Ovary (tissue), 10 donors: ENCODE measurements at places on chromosomes 1 and 21.

DNA sequence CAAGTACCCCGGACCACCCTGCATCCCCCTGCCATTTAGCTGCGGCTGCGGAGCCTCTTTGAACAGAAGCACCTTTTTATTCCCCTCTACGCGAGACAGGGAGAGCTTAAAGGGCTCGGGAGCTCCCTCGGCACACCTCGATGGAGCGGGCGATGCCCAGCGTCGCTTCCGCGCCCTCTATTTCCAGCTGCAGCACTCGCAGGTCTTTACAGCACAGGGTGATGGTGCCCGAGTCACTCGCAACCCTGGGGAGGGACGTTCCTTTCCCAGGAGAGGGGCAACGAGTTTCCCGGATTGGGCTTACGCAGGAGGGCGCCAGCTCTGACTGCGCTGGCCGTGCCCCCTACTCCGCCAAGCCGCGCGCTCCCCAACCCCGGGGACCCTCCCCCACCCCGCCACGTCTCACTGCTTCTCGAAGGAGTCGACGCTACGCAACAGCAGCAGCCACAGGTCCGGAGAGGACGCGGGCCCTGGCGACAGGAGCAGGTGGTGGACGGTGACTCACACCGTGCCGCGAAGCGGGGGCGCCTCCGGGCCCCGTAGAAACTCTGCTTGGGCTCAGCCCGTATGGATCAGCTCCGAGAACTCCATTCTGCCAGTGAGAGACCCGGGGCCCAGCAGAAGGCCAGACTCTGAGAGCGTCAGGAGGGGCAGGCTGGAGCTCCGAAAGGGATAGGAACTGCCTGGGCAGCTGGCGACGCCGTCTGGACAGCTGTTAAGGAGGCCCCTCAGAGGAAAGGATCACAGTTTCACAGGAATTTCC lies 5.8 kb upstream of the FAM167B start:
- DNase-seq = peak; percentile 71

DNA sequence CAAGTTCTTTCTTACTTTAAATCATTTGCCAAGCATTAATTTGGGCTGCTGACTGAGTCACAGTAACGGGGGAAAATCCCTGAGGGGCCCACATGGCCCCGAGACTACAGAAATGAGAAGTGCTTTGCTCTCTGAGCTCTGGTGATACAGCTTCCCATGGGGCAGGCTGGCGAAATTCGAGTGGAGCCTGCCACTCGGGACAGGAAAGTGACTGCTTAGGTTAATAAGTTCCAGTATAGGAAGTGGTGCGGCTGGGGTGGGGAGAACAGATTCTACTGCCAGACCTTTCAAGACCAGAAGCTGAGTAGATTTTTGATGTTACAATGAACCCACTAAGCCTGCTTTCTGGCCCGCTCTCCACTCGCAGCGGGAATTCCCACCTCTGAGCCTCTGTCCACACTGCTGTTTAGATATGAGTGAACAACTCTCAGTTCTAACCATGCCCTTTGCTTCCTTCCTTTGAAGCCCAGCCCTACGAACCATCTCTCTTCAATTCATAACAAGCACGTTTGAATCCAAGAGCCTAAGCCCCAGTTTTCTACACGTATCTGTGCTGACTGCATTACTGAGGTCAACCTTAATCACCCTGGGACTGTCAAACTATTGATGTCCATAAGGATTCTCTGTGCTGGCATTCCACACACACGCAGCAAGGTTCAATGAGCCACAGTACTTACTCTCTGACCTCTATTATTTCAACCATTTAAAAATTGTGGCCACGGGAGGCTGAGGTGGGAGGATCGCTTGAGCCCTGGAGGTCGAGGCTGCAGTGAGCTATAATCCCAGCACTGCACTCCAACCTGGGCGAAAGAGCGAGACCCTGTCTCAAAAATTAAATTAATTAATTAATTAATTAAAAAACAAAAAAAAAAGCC lies 9.6 kb downstream of the ZBTB17 start:
- no peak for DNase-seq

GRCh38 chr1:78005755-78006154 lies 1.0 kb downstream of the DNAJB4 start:
- peak; percentile 48 for DNase-seq

DNA sequence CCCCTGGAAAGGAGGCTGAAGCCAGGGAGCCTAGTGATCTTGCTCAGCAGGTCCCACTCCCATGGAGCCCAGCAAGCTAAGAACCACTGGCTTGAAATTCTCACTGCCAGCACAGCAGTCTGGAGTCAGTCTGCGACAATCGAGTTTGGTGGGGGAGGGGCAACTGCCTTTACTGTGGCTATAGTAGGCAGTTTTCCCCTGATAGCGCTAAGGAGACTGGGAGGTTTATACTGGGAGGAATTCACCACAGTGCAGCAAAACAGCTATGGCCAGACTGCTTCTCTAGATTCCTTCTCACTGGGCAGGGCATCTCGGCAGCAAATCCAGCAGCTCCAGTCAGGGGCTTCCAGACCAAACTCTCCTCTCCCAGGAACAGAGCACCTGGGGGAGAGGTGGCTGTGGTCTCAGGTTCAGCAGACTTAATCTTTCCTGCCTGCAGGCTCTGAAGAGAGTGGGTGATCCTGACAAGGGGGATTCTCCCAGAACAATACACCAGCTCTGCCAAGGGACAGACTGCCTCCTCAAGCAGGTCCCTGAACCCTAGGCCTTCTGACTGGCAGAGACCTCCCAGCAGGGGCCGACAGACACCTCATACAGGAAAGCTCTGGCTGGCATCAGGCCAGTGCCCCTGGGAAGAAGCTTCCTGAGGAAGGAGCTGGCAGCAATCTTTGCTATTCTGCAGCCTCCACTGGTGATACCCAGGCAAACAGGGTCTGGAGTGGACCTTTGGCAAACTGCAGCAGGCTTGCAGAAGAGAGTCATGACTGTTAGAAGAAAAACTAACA lies 548.5 kb upstream of the NEGR1 start:
- no peak for DNase-seq

DNA sequence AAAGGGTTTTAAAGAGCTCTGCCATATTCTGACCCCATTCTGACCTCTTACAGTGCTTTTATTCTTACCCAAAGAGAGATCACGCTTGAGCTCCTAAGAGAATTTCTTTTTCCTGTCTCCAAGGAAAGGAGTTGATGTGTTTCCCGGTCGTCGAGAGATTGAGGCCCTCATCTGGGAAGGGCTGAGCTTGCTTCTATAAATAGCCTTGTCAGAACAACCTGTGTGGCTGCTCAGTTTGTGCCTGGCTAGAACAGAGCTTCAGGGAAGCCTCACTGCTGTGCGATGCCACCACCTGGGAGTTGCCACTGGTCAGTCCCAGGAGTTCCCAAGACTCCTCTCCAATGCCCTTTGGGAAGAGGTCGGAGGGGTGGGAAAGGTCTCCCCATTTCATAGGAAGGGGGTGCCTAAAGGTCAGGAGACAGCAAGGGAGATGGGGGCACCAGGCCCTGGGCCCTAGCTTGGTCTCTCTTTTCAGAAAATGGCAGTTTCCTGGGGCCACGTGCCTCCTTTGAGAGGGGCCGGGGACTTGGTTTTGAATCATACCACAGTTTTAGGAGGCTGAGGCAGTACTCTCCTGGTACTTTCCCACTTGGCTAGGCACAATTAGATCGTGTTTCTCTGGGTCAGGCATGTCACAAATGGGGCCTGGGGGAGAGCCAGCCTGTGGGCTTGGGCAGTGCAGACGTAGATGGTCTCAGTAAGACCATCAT lies 52.1 kb downstream of the EIF2D start:
- no peak for DNase-seq

- DNase-seq = no peak
Observed at GRCh38 chr1:17826165-17826488, 71.0 kb downstream of the ACTL8 start.

- DNase-seq = peak; percentile 31
Observed at GRCh38 chr1:152034654-152035538, 1.9 kb downstream of the S100A11 start.

GRCh38 chr1:73637264-73637663 lies 560.7 kb downstream of the LRRIQ3 start:
- DNase-seq = no peak

GRCh38 chr1:218926631-218927030 lies 247.0 kb upstream of the LYPLAL1 start:
- no peak for DNase-seq

GRCh38 chr1:24762133-24762676 lies 17.0 kb downstream of the CLIC4 start:
- DNase-seq = no peak

DNA sequence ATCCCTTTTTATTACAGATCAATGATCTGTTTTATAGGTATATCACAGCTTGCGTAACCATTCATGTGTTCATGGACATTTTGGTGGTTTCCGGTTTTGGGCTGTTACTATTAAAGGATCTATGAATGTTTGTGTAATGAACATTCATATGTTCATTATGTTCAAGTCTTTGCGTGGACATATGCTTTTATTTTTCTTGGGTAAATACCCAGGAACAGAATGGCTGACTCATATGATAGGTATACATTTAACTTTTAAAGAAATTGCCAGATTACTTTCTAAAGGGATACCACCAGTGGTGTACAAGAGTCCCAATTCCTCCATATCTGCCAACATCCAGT lies 73.7 kb downstream of the SPATA46 start:
- no peak for DNase-seq

GRCh38 chr1:117098287-117098890 lies 23.2 kb downstream of the TRIM45 start:
- no peak for DNase-seq

GRCh38 chr1:210558302-210558701 lies 229.6 kb downstream of the HHAT start:
- DNase-seq = peak; percentile 62

- no peak for DNase-seq
Observed at GRCh38 chr1:154411525-154411924, 6.4 kb downstream of the IL6R start.

DNA sequence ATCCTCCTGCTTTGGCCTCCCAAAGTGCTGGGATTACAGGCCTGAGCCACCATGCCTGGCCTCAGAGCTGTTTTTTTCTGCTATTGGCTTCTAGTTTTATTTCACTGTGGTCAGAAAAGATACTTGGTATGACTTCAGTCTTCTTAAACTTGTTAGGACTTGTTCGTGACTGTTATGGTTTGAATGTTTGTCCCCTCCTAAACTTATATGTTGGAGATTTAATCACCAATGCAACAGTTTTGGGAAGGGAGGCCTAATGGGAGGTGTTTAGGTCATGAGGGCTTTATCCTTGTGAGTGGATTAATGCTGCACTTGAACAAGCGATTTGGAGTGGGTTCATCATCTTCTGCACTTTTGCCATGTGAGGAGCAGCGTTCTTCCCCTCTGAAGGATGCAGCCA lies 24.5 kb upstream of the SOD1 start:
- no peak for DNase-seq

GRCh38 chr21:14740692-14741091 lies 194.6 kb upstream of the SAMSN1 start:
- DNase-seq = no peak

- no peak for DNase-seq
Observed at GRCh38 chr1:52631759-52632331, 1.1 kb upstream of the SHISAL2A start.

GRCh38 chr1:233613252-233614172 lies at the start of gene KCNK1:
Gene KCNK1 (plus strand): TSS chr1:233614106. CDS start chr1:233614172, 66 bp downstream.
- peak; percentile 77 for DNase-seq

GRCh38 chr1:20648946-20649345 lies 12.2 kb downstream of the DDOST start:
- DNase-seq = no peak

DNA sequence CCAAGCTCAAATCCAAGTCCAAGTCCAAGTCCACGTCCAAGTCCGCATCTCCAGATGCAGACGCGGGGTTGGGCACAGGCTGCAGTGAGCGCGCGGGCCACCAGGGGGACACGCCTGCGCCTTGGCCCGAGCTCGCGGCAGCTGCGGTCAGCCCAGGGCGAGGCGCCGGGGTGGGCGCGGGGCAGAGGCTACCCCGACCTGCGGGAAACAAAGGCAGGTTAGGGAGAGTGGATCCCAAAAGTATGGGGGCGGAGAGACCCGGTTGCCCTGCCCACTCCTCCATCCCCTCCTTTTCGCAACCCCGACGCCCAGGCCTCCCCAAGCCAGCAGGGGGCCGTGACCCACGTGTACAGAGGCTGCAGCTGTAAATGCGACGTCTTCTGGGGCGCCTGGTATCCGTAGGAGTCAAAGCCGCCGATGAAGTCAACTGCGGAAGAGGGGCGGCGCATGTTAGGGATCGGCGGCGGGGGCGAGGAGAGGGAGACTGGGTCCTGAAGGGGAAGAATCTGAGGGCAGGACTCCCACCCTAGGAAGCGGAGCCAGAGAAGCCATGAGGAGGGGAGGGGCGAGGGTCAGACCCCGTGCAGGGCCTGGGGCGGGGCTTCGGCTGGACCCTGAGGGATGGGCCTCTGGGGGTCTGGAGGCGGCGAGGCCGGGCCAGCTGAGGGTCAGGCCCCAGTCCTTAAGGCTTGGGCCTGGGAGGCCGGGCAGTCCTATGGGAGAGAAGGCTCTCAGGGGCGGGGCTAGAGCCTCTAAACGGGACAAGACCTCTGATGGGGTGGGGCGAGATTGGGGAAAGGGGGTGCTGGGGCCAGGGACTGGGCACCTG lies 58.0 kb downstream of the NKAIN1 start:
- peak; percentile 59 for DNase-seq

- DNase-seq = no peak
Observed at GRCh38 chr1:203278885-203279406, 26.4 kb upstream of the BTG2 start.

DNA sequence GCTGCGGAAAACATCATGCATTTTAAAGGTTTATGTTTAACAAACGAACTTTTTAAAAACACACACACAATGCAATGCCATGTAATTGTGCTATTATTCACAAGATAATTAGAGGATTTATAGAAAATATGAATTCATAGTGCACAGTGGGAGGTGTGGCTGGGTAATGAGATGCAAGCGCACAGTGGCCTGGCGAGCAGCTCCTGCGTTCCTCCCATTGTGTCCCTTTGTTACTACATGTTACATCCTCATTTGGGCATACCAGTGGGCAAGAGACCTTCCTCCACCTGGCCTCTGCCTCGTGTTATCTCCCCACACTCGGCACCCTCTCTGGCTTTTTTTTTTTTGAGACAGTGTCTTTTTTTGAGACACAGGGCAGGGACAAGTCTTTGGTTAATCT lies 30.0 kb upstream of the TENT5B start:
- DNase-seq = no peak

DNA sequence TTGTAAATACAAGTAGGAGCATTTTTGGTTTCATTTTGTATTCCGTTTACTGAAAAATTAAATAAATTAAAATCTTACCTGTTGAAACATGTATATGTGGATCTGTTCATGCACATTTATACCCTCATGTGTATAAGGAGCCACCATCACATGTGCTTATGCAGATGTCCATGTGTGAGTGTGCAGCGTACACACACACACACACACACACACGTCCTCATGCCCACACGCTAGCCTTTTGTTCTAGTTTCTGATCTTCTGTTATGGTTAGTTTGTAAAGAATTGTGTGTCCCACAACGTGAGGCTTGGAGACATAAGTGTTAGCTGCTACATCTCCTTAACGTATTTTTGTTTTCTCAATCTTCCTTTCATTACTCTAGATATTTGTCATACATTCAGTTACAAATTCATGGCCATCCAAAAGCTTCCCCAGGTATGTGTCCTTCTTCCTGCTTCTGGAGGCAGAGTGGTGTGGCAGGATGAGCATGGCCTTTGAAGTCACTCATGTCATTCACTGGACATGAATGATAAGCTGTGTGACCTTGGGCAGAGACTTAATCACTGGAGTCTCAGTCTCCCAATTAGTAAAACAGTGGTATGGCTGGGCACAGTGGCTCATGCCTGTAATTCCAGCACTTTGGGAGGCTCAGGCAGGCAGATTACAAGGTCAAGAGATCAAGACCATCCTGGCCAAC lies 54.6 kb downstream of the TENT5C start:
- no peak for DNase-seq
